ENCODE measurements at places on chromosomes 2 and 18.

DNA sequence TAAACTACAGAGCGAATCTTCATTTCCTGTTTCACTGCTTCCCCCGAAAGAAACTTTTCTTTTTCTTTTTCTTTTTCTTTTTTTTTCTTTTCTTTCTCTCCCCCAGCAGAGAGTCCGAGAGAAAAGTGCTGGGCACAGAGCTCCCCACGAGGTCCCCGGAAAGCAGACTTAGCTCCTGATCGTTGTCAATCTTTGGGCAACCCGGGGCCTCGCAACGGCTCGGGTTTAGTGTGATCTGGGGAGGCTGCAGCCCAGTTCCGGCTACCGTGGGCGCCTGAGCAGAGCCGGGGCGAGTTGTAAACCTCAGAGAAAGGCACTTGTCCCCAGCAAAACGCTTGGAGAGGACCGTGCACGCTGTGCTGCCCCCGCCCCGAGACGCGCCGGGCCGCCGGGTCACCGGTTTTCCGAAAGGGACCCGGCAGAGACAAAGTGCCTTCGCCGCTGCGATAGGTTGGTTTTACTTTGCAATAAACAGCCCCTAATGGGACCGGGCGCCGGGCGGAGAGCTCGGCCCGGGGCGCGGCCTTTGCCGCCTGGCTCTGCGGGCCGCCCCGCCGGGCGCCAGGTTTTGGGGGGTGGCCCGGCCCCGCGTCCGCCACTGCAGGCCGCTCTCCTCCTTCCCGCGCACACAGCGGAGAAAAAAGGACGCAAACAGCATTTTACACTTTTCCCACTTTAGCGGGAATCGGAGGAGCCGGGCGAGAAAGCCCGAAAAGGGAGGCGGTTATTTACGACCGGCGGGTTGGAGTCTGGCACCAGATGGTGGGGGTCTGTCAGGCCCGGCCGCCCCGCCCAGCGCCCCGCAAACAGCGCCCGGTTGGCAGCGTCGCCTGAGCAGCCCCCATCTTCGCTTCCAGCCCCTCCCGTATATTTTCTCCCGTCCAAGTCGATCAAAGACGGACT lies 136.0 kb downstream of the INSIG2 start:
- no peak for DNase-seq

DNA sequence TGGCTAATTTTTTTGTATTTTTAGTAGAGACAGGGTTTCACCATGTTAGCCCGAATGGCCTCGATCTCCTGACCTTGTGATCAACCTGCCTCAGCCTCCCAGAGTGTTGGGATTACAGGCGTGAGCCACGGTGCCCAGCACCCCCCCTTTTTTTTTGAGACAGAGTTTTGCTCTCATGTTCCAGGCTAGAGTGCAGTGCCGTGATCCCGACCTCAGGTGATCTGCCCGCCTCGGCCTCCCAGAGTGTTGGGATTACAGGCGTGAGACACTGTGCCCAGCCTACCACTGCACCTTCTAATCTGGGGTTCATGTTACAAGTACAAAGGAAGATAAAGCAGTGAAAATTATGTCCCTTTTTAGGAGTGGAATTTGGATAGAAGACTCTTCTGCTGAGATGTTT lies 41.5 kb upstream of the CABLES1 start:
- DNase-seq, result no peak

DNA sequence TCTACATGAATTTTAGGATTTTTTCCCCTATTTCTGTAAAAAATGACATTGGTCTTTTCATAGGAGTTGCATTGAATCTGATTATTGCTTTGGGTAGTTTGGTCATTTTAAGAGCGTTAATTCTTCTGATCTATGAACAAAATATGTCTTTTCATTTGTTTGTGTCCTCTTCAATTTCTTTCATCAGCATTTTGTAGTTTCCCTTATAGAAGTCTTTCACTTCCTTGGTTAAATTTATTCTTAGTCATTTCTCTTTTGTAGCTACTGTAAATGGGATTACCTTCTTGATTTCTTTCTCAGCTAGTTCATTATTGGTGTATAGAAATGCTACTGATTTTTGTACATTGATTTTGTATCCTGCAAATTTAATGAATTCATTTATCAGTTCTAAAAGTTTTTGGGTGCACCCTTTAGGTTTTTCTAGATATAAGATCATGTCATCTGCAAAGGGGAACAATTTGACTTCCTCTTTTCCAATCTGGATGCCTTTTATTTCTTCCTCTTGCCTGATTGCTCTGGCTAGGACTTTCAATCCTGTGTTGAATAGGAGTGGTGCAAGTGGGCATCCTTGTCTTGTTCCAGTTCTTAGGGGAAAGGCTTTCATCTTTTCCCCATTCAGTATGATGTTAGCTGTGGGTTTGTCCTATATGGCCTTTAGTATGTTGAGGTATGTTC lies 36.6 kb upstream of the AAK1 start:
- DNase-seq, result no peak

DNA sequence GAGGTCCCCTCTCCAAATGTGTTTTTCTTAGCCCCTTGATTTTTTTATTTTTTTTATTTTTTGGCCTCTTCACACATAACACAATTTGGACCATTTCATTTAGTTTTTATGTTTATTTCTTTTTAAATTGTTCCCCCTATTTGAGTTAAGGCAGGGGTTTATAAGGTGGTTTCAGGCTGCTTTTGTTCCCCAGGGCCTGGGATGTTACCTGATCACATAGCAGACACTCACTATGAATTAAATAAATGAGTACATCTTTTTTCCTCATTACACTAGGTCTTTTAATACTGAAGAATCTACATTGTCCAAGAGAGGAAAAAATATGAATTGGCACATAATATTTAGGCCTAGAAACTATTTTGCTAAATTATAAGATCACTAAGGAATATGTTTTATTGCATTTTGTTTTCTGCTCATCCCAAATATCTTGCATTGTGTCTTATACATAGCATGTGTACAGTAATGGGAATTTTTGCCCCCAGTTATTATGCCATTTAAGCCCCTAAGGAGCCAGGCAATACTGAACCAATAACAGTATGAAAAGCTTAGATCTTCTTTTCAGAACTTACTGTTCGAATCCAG lies 112.4 kb upstream of the MAPRE2 start:
- DNase-seq, result no peak

GRCh38 chr18:3832025-3832638 lies 382.2 kb downstream of the TGIF1 start:
- DNase-seq, result no peak

DNA sequence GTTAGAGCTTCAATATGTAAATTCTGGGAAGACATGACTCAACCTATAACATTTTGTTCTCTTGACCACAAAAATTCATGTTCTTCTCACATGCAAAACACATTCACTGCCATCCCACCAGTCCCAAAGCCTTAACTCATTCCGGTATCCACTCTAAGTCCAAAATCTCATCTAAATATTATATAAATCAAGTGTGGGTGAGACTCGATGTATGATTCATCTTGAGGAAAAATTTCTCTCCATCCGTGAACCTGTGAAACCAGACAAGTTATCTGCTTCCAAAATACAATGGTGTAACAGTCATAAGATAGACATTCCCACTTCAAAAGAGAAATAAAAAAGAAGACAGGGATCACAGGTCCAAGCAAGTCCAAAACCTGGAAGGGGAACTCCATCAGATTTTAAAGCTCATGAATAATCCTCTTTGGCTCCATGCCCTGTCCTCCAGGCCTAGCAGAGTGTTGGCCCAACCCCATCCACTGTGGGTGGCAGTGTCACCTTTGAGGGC lies 101.3 kb downstream of the RAD51AP2 start:
- no peak for DNase-seq

DNA sequence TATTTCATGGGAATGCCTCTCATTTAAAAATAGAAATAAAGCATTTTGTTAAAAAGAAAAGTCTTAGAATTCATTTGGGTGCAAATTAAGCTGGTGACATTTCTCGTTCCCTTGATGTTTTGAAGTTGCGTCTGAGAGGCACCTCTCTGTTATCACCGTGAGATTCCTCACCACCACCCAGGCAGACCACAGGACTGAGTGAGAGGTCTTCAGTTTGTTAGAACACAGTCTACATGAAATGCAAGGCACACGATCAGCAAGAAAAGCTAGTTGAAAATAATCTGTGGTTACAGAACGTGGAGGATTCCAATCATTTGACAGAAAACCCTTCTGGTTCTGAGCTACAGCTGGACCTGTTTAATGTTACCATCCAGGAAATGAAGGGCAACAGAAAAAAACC lies 116.0 kb downstream of the UXS1 start:
- DNase-seq, result no peak

DNA sequence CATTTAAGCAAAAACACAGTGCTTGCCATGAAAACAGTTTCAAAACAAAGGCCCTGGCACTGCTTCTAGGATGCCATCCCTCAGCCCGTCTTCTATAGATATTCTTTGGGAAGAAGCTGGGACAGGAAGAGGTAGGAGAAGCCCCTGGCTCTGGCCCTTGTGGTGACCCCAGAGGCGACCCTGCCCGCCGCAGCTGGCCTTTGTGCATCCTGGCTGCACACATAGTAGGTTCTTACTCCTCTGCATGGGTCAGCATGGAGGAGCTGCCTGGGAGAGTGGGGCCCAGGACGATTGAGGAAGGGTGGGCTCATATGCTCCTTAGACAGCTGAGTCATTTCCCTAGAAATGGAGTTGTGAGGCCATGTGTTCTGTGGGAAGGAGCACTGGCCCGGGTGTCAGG lies 44.4 kb upstream of the OTOF start:
- DNase-seq, result no peak

DNA sequence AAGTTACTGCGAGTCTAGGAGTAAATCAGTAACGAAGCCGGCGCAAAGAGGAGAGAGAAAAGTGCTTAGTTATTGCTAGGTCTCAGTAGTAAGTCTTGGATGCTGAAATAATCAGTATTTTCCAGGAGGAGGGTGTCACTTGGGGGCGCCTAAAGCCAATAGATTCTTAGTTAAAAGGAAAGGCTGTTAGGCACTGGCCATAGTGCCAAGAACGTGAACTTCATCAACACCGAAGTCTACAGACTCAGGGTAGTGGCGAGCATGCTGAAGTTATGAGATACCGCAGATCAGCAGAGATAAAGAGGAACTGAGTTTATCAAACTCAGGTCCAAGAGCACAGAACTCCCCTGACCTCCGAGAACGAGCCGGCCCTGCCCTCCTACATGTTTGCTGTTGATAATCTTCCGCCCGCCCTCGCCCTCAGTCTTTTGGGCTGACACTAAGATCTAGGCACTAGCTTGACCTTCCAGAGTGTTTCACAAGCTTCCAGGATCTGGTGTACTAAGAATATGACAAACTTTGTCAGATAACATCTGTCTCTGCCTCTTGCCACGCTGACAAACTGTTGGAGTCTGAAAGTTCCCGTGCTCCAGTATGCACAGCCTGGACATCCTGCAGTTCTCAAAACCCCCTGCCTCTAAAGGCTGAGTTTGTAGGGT lies 49.2 kb downstream of the CYB5A start:
- no peak for DNase-seq

- DNase-seq, result no peak
Observed at GRCh38 chr2:176934869-176935415, 277.7 kb upstream of the HNRNPA3 start.

DNA sequence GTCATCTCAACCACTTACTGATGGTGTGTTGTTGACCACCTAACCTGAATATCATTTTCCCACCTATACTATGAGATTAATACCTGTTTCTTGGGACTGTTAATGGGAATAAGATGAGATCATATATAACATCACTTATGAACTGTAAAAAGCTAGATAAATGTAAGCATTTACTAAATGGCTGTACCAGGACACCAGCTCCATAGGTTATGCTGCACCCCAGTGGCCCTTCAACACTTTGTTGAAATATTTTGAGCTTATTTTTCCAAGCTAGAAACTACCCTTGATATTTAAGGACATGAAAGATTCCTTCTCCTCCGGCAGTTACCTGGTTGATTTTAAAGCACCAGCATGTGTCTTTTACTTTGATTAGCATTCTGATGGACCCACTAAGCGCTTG lies 138.0 kb upstream of the CDCA7 start:
- DNase-seq, result no peak

GRCh38 chr2:117997872-117998454 lies 15.9 kb downstream of the CCDC93 start:
- no peak for DNase-seq

- DNase-seq, result no peak
Observed at GRCh38 chr18:56563568-56563967, 74.8 kb downstream of the TXNL1 start.

Measured in stimulated activated CD8-positive, alpha-beta memory T cell treated with anti-CD3 and anti-CD28 coated beads, Interleukin-12 subunit alpha, Interleukin-12 subunit beta, amount 100 ng/mL, for 1 hour (primary cell).